Stimulated activated CD8-positive, alpha-beta memory T cell treated with anti-CD3 and anti-CD28 coated beads, Interleukin-15, amount 100 ng/mL, for 1 hour (primary cell): ENCODE measurements at places on chromosomes 6 and 20.

- no peak for DNase-seq
Observed at GRCh38 chr6:39518221-39518620, 195.7 kb upstream of the KCNK16 start.

GRCh38 chr20:48387675-48388074, 440.1 kb downstream of the PREX1 start:
- DNase-seq: no peak

GRCh38 chr6:165782134-165782533, 119.1 kb upstream of the PDE10A start:
- DNase-seq: no peak

GRCh38 chr6:139608466-139609261, 234.2 kb upstream of the CITED2 start:
- DNase-seq: no peak

DNA sequence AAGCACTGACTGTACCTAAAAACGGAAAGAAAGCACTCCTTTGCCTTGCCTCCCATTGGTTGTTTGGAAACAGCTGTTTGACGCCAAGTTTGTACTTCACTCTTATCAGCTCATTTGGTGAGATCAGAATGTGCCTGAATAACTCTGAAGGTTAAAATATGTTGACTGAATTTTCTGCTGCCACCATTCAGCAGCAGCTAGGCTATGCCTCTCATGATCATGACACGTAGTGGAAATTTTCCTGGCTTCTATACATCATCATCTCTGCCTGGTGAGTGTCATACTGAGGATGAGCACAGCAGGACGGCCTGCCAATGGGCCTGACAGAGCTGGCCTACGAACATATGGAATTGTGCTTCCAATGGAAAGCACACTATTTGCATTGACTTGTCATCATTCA, 704.9 kb upstream of the CITED2 start:
- no peak for DNase-seq

DNA sequence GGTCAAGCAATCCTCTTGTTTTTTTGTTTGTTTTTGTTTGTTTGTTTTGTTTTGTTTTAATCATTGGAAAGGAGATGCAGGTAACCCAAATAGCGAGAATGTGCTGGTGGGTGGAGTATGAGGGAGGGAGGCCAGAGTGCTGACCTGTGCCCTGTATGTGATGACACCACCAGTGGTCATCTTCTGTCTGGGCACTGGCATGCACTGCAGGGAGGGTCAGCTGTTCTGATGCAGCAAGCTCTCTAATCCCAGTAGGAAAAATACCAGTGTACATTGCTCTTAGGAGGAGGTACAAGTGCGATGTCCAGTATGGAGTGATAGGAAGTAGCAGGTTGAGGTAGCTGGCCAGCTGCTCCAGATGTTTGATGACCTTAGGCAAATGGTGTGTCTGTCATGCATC, 2.9 kb upstream of the CST1 start:
- DNase-seq: no peak

- DNase-seq: no peak
Observed at GRCh38 chr6:35980991-35981645, 43.3 kb downstream of the SLC26A8 start.

DNA sequence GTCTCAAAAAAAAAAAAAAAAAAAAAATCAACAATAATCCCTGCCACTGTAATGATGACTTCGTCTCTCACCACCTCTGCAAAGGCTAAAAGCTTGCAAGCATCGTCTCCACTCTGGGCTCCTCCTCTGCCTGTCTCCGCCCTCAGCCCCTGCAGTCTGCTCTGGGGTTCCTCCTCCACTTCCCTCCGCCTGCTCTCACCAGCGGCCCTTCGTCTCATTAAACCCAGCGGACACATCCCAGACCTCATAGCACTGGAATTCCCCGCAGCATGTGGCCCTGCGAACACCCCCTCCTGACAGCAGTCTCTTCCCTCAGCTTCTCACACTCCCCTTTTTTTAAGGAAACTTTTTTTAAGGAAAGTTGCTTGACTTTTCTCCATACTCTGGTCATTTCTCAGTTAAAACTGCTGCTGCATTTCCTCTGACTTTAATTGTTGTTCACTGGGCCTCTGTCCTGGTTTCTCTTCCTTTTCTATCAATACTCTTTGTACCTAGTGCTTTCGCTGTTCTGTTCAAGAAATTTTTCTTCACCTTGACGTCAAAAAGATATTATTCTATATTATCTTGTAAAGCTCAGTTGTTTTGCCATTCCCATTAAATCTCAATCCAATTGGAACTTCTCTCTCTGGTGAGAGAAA, 70.9 kb upstream of the PLEKHG1 start:
- DNase-seq: no peak

- no peak for DNase-seq
Observed at GRCh38 chr6:165636402-165637048, 26.5 kb downstream of the PDE10A start.

DNA sequence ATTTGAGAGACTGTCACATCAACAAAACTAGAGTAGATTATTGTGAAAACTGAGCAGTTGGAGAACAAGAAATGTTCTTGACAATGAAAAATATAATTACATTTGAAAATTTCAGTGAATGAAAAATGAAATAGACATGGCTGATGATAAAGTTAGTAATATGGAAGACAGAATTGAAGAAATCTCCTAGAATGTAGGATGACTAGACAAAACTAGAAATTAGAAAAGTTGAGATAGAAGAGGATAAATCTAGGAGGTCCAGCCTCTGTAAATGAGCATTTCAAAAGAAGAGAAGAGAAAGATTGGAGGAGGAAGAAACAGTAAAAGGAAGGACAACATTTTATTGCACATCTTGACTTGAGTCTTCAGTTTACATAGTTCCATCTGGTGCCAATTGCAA, 178.7 kb downstream of the NFATC2 start:
- DNase-seq: no peak

- no peak for DNase-seq
Observed at GRCh38 chr20:15814911-15815310, 758.3 kb downstream of the KIF16B start.

DNA sequence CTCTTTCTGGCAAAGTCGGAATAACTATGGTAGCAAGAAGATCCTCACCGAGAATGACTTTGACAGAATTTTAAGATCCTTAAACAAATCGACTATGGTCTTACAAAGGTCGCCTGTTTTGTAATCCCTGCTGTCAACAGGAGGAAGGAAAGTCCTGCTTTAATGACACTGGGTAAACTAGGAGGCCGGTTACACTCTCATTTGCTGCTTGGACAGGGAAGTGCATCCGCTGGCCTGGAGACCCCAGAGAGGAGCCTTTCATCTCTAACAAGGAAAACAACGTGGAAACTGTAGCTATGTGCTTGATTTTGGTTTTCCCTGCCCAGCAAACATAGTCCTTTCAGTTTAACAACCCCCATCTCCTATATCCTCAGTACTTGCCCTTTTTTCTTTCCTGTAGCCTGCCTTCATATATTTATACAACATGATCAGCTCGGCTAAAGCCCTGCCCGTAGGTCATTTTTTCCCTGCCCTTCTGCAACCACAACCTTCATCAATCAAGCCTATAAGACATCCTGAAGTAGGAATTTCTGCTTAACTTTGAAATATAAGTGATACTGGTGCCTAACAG, 97.2 kb upstream of the RIN2 start:
- DNase-seq: no peak
